Tracheal epithelial cell (primary cell): ENCODE measurements at places on chromosomes 1 and 21. TPM values are rescaled to one million over a fixed set of nuclear protein-coding genes. Genes with fewer than 3 reads are reported as not detected.

The MSH4 gene
- total RNA-seq = 0.21 and 0.24 TPM in 2 replicates

The CFAP74 gene
- total RNA-seq = not detected in 2 replicates

The AHCTF1 gene
- total RNA-seq = 26.0 and 31.8 TPM in 2 replicates

The PCBP3 gene
- 0.43 and 0.48 TPM in 2 replicates for total RNA-seq

The LCE2C gene
- total RNA-seq = not detected in 2 replicates

The AADACL4 gene
- not detected in 2 replicates for total RNA-seq

The ARHGEF16 gene
- 21.0 and 34.1 TPM in 2 replicates for total RNA-seq

The COL9A2 gene
- 0.96 TPM in 1 of 2 replicates, not detected in the other for total RNA-seq

The RPTN gene
- total RNA-seq = 0.21 and 0.72 TPM in 2 replicates

The TMIGD3 gene
- not detected in 2 replicates for total RNA-seq

The COL11A1 gene
- total RNA-seq = 4.1 TPM in 1 of 2 replicates, not detected in the other

The DMBX1 gene
- not detected in 2 replicates for total RNA-seq

The CFHR5 gene
- not detected in 2 replicates for total RNA-seq

The PLEKHA6 gene
- total RNA-seq = 1.7 and 4.8 TPM in 2 replicates

The ADORA3 gene
- not detected in 2 replicates for total RNA-seq

The KRTAP13-2 gene
- total RNA-seq = not detected in 2 replicates

The PRRX1 gene
- total RNA-seq = not detected in 2 replicates

The TCP10L gene
- total RNA-seq = 0.24 and 1.5 TPM in 2 replicates

The MROH9 gene
- not detected in 2 replicates for total RNA-seq

The CLDN17 gene
- total RNA-seq = under 0.01 TPM in 1 of 2 replicates, not detected in the other

The LCE2B gene
- total RNA-seq = not detected in 2 replicates

The VAMP3 gene
- total RNA-seq = 65.4 and 68.4 TPM in 2 replicates

The SPATA17 gene
- 0.96 and 1.1 TPM in 2 replicates for total RNA-seq

The KRTAP6-3 gene
- not detected in 2 replicates for total RNA-seq

The OLFML3 gene
- total RNA-seq = 0.24 TPM in 1 of 2 replicates, not detected in the other

The SIK1 gene
- total RNA-seq = 7.0 and 21.5 TPM in 2 replicates

The SMIM11 gene
- 2.1 and 11.8 TPM in 2 replicates for total RNA-seq
